ENCODE measurements at places on chromosomes 12 and 14. TPM values are rescaled to one million over a fixed set of nuclear protein-coding genes. Genes with fewer than 3 reads are reported as not detected.

DTX1 gene
- total RNA-seq = not detected

DNA sequence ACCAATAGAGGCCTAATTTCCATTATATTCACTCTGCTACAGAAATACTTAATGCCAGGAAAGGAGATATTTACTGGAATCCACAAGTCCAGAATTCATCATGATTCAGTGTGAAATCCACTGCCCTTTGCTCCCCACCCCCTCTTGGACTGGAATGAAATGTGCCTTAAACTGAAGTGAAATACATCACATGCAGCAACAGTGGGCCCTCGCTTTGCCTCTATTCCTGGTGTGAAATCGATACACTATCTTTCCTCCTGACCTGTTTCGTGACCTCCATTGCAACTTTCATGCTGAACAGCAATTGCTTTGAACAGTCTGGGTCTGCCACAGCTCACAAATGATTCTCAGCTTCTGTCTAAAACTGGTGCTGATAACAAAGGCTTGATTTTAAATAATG is 100.6 kb downstream of the NPAS3 start:
- DNase-seq = no peak

DNA sequence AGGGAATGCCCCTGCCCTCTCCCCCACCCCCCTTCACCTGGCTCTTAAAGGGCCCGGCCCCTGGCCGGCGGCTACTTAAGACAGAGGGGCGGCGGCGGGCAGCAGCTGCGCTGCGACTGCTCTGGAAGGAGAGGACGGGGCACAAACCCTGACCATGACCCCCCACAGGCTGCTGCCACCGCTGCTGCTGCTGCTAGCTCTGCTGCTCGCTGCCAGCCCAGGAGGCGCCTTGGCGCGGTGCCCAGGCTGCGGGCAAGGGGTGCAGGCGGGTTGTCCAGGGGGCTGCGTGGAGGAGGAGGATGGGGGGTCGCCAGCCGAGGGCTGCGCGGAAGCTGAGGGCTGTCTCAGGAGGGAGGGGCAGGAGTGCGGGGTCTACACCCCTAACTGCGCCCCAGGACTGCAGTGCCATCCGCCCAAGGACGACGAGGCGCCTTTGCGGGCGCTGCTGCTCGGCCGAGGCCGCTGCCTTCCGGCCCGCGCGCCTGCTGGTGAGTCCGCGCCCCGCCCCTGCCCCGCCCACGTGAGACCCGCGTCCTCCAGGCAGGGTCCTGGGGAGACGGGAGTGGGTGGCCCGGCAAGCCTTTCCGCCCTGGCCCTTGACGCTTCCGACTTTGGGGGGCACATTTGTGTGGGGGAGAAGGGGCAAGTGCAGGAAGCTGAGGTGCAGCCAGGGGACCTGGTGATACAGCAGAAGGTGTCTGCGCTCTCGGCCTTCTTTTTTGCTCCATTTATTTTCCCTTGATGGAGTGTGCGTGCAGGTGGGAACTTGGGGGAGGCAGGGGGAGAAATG is at the start of gene IGFBP6:
TSS of gene IGFBP6 (plus strand) at position 104 of the 790 bp plus-strand sequence. CDS start at position 155, 51 bp downstream.
- DNase-seq = peak; percentile 74

GRCh38 chr12:57511588-57512325 is 8.6 kb downstream of the DDIT3 start:
- DNase-seq = no peak

DNA sequence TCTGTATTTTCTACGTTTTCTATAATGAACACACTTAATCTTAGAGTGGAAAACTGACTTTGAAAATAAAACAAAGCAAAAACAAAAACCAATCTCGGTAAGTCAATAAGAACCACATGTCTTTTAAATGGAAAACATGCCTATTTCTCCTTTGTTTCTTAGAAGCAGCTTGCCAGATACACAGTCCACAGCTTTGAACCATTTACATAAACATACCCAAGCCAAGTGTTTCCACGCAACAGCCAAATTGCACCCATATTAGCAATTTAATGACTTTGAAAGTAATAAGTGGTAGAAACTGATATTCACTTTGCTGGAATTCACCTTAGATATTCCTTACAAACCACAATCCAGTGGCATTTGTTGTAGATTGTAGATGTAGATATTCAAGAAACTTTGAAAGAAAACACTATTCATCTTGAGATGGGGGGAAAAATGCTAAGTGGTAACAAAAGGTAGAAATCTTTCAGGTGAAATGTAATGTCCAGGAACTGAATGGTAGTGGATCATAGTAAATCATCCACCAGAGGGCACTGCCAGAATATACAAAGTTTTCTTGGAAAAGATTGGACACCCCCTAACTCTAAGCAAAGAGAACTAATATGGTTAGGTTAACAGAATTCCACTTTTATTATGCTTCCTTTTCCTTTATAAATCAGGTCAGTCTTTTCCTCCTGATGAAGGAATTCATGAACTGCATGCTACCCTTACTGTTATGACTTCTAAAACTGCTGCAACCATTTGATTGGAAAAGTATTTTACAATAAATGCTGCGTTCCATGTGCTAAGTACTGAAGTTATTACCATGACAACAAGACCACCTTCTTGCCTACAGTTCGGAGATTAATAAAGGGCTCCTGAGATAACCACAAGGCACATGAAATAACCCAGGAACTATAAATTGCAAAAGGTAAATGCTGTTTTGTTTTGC is 69.8 kb downstream of the RERG start:
- no peak for DNase-seq

GRCh38 chr12:44703182-44703910 is 172.8 kb downstream of the NELL2 start:
- DNase-seq = no peak

DNA sequence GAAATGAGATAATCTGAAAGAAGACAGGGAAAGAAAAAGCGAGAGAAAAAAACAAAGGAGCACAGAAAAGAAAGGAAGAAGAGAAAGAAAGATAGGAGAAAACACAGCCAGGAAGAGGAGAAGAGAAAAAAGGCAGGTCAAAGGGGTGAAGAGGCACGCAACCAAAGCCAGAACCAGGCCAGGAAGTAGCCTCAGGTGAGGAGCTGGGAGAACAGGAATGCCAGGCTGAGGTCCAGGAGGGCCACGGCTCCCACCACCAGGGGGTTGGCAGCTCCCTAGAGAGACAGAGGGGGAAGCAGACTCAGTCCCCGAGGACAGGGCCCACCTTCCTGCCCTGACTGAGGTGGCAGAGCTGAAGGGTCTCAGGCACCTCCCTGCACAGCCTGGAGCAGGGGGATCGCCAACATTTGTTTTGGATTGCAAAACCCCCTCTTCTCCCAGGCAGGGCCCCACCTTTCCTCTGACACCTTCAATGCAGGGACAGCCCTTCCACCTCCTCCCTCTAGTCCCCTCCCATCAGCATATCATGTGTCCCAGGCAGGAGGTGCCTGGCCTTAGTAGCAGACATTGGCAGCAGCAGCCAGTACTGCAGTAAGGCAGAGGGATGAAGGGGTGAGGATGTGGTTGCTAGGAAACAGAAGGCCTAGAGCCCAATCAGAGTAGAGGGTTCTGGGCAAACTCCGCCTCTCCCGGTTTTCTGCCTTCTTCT is 2.0 kb upstream of the AP1G2 start:
- no peak for DNase-seq

All from activated CD8-positive, alpha-beta T cell treated with anti-CD3 and anti-CD28 coated beads, Interleukin-2, amount 10 ng/mL, durations not matched to agents 7 days and 5 days (primary cell).